Esophagus squamous epithelium (tissue), 5 donors: ENCODE measurements at places on chromosomes 11 and 22.

- DNase-seq: no peak
Observed at GRCh38 chr22:45533703-45534102, 31.0 kb downstream of the FBLN1 start.

GRCh38 chr11:74466916-74467885 lies at the start of gene KCNE3:
Gene KCNE3 (minus strand): TSS chr11:74467549. CDS start chr11:74457563, 9,986 bp downstream.
- DNase-seq: no peak

DNA sequence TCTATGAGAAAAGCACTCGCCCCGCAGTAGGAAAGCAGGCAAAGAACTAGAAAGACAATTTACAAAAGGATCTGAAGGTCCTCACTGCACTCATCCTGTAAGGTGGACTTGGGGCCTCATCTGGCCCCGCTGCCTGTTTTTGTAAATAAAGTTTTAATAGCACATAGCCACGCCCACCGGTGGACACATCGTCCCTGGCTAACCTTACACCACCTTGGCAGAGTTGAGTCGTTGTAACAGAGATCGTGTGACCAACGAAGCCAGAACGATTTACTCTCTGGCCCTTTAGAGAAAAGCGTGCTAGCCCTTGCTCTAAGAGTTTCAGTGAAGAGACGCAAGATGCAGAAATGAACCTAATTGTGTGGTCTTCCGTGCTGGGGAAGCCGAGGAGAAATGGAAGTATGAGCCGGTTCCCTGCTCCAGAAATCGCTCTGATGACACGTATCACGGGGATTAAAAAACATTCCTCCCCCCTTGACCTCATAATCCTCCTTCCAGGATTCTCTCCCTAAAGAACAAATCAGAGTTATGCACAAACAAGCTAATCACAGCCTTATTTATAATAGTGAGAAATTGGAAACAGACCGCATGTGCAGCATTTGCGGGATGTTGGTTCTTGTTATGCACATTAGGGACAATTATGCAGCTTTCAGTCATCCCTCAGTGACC lies 80.1 kb downstream of the CDKN1C start:
- no peak for DNase-seq

DNA sequence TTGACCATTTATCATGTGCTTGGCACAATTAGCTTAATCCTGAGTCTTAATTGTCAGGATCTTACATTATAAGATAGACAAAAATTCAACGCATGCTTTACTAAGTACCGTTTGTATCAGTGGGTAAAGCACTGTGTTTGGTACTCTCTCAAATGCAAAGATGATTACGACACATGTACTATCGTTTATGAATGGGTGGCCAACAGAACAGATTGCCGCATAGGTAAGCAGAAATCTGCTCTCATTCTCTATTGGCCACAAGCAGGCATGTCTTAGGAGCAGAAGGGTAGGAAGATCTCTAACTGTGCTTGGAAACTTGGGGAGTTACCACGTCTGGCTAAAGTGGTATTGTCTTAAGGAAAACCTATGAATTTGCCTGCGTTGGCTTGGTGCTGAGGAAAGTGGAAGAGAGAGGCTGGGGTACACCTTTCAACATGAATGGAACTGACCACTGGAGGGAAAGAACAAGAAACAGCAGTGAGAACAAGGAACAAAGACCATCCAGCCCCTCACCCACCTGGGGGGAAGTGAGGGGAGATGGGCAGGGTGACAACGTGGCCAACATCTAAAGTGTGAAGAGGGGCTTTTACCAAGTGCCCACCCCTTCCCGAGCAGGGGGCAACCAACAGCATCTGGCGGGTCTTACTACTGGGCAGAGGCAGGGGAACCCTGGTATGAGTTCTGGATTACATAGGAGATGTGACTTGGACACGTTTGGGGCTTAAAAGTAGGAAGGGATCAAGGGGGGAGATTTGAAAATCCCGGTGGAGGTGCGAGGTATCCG lies 1.0 kb upstream of the TUBA8 start:
- DNase-seq: no peak

DNA sequence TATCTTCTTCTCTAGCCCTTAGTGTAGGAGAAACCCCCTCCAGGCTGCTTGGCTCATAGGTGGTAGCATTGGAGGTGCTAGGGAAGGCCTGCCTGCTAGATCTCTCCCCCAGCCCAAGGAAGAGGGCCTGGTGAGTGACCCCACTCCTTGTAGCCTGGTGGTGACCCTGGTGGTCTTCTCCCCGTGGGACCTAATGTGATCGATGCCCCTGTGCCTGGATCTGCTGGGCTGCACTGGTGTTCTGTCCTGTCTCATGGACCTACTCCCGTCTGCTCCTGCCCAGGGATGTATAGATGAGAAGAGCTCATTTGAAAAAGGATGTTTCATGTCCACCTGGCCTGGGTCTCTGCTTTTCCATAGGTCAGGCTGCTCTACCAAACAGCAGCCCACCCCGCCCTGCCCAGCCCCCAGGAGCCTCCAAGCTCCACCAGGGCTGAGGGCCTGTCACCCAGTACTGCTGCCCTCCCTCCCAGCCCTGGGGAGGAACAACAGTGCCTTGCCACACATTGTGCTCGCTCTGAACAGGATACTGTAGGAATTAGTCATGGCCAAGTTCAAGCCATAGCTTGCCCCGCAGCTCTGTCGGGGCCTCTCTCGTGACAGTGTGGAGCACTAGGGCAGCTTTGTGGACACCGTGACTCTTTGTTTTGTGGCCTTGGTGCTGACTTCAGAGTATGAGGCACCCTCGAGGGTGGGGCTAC lies 19.7 kb downstream of the SLC37A2 start:
- no peak for DNase-seq

GRCh38 chr11:72245263-72245816 lies 1.4 kb upstream of the PHOX2A start:
- no peak for DNase-seq

DNA sequence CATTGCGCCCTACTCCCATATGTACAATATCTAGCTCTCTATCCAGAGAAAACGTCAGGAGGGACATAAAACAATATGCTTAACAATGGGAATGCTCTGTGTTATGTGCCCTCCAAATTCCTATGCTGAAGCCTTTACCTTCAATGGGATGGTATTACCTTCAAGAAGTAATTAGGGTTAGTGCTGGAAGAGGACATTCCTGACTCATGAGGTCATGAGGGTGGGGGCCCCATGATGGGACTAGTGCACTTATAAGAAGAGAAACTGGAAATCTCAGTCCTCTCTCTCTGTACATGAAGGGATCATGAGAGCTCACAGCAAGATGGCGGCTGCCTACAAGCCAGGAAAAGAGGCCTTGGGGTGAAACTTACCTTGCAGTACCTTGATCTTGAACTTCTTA lies 20.3 kb downstream of the MMP20 start:
- DNase-seq: no peak

- DNase-seq: no peak
Observed at GRCh38 chr22:44393066-44393465, 80.3 kb upstream of the SHISAL1 start.

DNA sequence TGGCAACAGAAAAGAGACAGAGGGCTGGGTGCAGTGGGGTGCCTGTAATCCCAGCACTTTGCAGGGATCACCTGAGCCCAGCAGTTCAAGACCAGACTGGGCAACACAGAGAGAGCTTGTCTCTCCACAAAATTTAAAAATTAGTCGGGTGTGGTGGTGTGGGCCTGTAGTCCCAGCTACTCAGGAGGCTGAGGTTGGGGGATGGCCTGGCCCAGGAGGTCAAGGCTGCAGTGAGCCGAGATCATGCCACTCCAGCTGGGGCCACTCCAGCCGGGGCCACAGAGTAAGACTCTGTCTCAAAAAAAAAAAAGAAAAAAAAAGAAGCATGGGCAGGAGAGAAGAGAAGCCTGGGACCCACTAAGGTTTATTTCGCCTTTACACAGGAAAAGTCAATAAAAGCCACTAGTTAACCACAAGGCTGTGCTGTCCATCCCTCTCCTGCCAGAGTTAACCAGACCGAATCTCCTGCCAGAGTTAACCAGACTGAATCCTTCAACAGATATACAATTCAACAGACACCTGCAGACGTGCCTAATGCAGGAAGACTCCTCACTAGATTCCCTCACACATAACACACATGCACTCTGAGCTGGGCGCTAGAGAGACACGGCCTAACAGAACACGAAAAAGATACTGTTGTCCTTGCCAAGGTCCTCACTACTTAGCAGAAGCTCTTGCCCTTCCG lies 29.8 kb downstream of the MICAL3 start:
- no peak for DNase-seq

DNA sequence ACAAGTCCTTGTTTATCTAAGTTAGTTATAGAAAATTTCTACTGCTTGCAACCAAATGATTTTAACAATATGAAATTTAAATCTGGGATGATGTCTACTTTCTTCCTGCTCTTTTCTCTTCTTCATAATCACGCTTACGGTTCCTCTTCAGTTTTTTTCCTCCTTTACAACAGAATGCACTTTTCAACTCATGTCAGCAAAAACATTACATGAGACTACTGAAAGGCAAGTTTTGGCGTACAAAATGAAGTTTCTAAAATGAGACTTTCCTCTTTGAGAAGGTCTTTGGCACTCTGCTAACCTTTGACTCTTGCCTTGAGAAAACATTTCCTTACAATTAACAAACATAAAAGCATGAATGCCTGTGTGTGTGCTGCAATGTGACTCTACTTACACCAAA lies 23.3 kb downstream of the TMEM123 start:
- no peak for DNase-seq

DNA sequence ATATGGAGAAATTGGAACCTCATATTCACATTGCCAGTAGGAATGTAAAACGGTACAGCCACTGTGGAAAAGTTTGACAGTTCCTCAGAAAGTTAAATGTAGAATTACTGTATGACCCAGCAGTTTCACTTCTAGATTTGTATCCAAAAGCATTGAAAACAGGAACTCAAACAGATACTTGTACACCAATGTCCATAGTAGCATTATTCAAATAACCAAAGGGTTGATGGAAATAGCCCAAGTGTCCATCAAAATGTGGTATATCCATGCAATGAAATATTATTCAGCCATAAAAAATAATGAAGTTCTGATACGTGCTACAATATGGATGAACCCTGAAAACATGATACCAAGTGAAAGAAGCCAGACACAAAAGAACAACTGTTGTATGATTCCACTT lies 17.8 kb downstream of the PRRG4 start:
- no peak for DNase-seq

GRCh38 chr11:3642071-3642951 lies 519 bp upstream of the ART5 start:
- DNase-seq: no peak

- DNase-seq: no peak
Observed at GRCh38 chr22:50169181-50169759, 1.3 kb upstream of the PANX2 start.

DNA sequence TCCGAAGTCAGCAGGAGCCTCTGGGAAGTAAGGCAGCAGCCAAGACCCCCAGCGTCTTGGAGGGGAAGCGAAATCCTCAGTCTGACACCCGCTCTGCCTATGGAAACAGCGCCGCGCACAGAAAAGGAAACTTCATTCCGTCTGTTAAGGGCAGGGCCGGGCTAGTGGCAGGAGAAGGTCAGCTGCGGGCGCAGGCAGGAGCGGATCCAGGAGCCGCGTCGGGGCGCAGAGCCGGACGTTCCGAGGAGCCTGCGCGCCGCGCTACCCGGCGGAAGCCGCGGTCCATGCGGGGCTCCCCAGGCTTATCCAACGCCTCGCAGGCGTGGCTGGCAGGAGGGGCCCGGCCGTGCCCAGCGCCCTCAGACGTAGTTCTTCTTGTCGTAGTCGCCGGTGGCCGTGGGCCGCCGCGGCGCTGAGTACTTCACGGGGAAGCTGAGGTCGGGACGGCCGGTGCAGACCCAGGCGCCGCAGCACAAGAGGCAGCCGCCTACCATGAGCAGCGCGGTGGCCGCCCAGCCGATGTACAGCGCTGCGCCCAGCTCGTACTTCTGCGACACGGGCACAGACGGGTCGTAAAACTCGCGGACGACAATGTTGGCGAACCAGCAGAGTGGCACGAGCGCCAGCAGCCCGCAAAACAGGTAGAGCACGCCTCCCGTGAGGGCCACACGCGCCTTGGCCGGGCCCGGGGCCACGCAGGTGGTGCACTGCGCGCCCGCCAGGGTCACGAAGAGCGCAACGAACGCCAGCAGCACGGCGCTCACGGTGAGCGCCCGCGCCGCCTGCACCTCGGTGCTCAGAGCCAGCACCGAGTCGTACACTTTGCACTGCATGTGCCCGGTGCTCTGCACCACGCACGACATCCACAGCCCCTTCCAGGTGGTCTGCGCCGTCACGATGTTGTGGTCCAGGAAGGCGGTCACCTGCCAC lies 705 bp downstream of the CLDN5 start:
- DNase-seq: no peak
